T-helper 2 cell treated with Interferon-gamma antibody and Interleukin-4, amounts not matched to agents 100 ng/mL and 5 ng/mL, for 36 hours (primary cell): ENCODE measurements at places on chromosomes 16 and 17. TPM values are rescaled to one million over a fixed set of nuclear protein-coding genes. Genes with fewer than 3 reads are reported as not detected.

Gene MLX
- 69.6 and 71.3 TPM in 2 replicates for total RNA-seq

Gene BPTF
- total RNA-seq = 102 and 105 TPM in 2 replicates

Gene TBC1D3I
- 0.77 and 0.84 TPM in 2 replicates for total RNA-seq

Gene TPSB2
- total RNA-seq = not detected in 2 replicates

Gene PRR29
- 1.5 and 1.8 TPM in 2 replicates for total RNA-seq

Gene TNS4
- total RNA-seq = 11.3 and 14.0 TPM in 2 replicates

Gene SLFN5
- total RNA-seq = 103 TPM in 2 replicates

Gene CDH13
- not detected in 2 replicates for total RNA-seq

Gene SKAP1
- 112 and 117 TPM in 2 replicates for total RNA-seq

Gene PRDM7
- total RNA-seq = not detected in 2 replicates

Gene SLC13A2
- total RNA-seq = not detected in 2 replicates

Gene HSF4
- total RNA-seq = 39.3 and 43.9 TPM in 2 replicates

Gene BCAR1
- not detected in 2 replicates for total RNA-seq

Gene EFNB3
- 0.09 TPM in 1 of 2 replicates, not detected in the other for total RNA-seq

Gene RAPGEFL1
- total RNA-seq = 7.4 and 7.8 TPM in 2 replicates

Gene ADAD2
- not detected in 2 replicates for total RNA-seq

Gene KLHL10
- total RNA-seq = 0.07 and 0.09 TPM in 2 replicates

Gene PIMREG
- total RNA-seq = 20.5 and 24.9 TPM in 2 replicates

Gene HES7
- total RNA-seq = 0.55 and 0.61 TPM in 2 replicates

Gene ZNF785
- 15.2 and 18.5 TPM in 2 replicates for total RNA-seq

Gene KRTAP1-1
- not detected in 2 replicates for total RNA-seq

Gene MYOCD
- total RNA-seq = not detected in 2 replicates

Gene SLFN14
- not detected in 2 replicates for total RNA-seq

Gene DNAJA3
- 66.0 and 68.6 TPM in 2 replicates for total RNA-seq

Gene TP53TG3B
- total RNA-seq = not detected in 2 replicates

Gene ZG16B
- total RNA-seq = 6.5 and 8.0 TPM in 2 replicates

Gene RGS9
- 22.7 and 23.8 TPM in 2 replicates for total RNA-seq

Gene SNRNP25
- total RNA-seq = 83.7 and 85.7 TPM in 2 replicates

Gene AMZ2
- 79.7 and 87.5 TPM in 2 replicates for total RNA-seq

Gene SLX4
- 12.4 and 13.9 TPM in 2 replicates for total RNA-seq

Gene PYDC1
- not detected in 2 replicates for total RNA-seq

Gene RBFOX1
- not detected in 2 replicates for total RNA-seq

Gene SLC16A6
- total RNA-seq = 5.3 and 5.7 TPM in 2 replicates

Gene SCO1
- 24.2 and 27.9 TPM in 2 replicates for total RNA-seq

Gene VAT1L
- not detected in 2 replicates for total RNA-seq

Gene FOXN1
- total RNA-seq = not detected in 2 replicates

Gene UTS2R
- total RNA-seq = 0.16 TPM in 1 of 2 replicates, not detected in the other

Gene CHD9
- total RNA-seq = 25.6 and 27.4 TPM in 2 replicates

Gene TLCD2
- 0.07 and 0.11 TPM in 2 replicates for total RNA-seq
